ENCODE measurements at places on chromosomes 2 and 18.

- DNase-seq = no peak
These were observed 20.4 kb downstream of the UBXN4 start for GRCh38 chr2:135762022-135762421.

DNA sequence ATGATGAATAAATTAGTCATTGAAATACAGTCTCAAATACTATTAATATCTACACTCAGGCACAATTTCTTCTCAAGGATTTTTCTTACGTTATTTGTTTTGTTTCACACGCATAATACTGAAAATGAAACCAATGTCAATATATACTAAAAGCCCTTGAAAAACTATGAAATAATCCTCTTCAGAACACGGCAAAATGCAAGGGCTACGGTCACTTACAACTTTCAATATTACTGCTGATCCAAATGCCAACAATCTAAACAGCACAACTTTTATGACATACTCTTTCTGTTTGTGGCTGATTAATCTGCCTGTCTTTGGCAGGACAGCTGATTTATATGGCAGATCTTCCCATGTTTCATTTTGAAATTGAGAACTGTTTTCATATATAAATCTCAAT, 68.3 kb downstream of the LRPPRC start:
- DNase-seq = no peak

DNA sequence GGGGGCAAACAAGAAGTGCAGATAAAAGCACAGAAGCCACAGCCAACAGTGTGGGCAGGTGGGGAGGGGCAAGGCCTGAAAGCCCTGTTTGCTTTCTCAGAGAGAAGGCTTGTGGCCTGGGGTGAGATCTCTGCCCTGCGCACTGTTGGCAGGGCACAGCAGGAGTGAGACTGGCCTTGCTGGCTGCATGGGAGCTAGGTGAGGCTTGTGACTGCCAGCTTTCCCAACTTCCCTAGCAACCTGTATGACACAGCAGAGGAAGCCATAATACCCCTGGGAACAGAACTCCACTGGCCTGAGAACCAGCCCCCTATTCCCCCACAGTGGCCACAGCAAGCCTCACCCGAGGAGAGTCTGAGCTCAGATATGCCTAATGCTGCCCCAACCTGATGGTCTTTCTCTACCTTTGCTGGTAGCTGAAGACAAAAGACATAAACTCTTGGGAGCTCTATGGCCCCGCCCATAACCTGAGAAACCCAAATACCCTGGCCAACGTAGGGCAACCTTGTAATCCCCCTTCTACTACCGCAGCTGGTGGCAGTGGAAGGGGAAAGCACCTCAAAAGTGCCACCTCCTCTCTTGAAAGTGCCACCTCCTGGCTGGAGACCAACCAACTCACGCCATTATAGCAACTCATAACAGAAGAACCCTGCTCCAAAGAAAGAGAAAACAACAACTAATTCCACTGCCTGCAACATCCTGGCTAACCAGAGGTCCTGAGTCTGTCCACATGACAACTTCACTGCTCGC, 44.4 kb downstream of the LCT start:
- DNase-seq = no peak

GRCh38 chr18:37958499-37958898, 392.9 kb upstream of the CELF4 start:
- no peak for DNase-seq

DNA sequence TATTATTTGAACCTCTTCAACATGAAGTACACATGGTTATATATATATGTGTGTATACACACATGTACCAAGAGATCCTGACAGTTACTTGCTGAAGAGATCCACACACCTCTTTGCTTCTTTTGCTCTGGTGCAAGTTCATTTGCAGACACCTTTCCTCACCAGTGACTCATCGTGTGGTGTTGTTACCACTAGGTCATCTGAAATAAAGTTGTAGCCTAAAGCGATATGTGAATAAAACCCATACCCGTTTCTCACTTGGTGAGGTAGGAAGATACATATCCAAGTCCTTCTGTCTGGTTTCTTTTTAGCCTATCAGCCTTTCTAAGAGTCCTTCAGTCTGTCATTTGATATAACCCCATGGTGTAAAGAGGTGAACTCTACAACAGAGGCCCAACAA, 379.4 kb upstream of the RAB12 start:
- DNase-seq = no peak

GRCh38 chr18:63731215-63731614, 28.5 kb downstream of the SERPINB11 start:
- no peak for DNase-seq

DNA sequence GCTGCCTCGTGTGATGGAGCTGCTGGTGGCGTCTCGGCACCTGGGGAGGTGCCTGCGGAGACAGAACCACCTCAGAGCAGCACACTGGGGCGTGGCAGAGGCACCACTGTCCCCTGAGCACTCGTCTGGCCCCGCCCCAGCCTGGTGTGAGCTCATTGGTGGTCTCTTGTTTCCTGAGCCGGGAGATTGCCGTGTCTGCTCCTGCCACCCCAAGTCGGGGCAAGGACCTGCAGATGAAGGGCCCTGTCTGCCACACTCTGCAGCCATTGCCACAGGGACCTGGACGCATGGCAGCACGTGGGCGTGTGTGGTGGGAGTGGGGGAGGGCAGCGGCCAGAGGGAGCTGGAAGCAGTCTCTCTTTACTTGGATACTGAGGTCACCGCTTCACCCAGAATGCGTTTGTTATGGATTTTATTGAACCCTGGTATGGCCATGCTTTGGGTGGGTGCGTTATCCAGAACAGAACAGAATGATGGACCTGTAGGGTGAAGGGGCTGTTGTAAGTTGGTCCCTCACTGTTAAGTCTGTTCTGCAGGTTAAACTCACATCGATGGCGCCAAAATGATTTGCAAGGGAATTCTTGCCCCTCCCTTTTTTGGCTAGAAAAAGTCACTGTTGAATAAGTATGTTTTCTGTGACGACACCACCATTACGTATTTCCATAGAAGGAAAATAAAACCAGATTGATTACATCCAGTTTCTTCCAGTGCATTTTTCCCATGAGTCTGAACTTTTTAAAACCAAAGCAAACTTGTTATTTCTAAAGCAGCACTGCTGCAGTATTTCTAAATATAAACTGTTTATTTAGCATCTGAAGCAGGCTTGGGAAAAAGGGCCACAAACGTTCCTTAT, 92.0 kb downstream of the USP40 start:
- DNase-seq = no peak

DNA sequence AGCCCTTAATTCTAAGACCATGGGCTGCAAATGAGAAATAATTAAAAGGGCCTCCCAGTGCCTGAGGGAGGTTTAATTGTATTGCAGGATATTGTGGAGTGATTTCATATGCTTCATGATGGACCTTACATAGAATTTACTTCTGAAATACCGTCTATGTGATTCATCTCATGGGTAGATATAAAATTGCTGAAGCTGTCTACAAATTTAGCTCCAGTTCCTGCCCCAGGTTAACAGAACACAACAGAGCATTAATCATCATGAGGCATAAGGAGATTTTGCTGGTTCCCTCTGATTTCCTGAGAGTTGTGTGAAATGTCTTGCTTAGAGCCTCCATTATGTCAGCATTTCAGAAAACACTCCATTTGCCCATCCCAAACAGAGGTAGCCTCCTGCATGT, 770 bp downstream of the UPP2 start:
- peak; percentile 22 for DNase-seq

DNA sequence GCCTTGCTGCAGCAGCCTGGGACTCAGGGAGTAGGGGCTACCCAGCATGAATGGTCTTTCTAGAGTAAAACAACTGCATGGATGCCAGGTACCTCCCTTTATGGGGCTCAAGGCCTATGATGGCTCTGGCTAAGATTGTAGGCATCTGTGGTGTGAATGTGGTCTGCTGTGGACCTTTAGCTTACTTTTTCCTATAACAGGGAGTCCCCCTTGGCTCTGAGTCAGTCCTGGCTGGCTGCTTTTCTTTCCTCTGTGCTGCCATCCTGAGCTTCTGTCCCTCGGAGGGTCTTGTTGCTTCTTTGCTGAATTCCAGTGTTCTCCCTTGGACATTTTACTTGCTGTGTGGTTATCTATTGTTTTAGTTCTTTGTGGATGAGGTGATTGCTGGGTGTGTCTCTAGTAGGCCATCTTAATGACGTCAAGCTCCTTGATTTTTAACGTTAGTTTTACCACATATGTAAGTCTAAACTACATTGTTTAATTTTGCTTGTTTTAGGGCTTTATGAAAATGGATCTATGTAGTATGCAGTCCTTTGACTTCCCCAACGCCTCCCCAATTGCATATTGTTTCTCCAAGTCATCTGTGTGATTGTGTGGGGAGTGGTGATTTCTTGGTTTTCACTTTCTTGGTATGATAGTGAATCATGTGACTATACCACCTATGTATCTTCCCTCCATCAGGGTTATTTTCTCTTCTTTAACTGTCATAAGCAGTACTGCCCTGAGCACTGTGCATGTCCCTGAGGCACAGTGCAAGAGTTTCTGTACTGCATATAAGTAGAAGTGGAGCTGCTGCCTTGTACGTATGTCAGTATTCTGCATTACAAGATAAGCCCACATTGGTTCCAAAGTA, 92.4 kb downstream of the NCK2 start:
- no peak for DNase-seq

DNA sequence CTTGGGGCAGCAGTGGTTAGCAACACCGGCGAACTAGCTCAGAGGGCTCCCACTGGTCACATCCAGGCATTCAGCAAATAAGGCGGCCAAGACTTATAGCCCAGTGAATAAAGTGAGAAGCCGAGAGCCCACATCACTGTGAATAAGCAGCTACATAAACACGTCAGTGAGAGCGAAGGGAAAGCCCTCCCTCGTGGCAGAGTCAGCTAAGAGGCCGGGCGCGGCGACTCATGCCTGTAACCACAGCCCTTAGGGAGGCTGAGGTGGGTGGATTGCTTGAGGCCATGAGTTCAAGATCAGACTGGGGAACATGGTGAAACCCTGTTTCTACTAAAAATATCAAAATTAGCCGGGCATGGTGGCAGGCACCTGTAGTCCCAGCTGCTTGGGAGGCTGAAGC, 5.2 kb downstream of the D2HGDH start:
- DNase-seq = no peak

- DNase-seq = no peak
These were observed 21.9 kb downstream of the MC2R start for GRCh38 chr18:13893418-13893760.

DNA sequence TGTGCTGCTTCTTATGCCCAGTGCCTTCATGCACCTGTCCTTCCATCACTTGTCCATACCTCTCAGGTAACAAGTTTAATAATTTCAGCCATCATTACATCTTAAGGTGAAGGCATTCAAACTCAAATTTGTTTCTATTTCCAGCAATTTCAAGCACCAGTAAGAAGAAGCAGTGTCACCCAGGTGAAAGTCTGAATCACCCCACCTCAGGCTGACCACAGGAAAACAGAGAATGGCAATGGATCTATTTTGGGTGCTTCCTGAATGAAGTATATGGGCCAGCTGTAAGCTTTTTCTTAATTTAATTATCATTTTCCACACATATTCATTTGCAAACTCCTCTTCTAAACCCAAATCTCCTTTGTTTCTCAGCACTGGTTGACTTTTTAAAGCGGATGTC, 372.7 kb upstream of the SOX11 start:
- no peak for DNase-seq

DNA sequence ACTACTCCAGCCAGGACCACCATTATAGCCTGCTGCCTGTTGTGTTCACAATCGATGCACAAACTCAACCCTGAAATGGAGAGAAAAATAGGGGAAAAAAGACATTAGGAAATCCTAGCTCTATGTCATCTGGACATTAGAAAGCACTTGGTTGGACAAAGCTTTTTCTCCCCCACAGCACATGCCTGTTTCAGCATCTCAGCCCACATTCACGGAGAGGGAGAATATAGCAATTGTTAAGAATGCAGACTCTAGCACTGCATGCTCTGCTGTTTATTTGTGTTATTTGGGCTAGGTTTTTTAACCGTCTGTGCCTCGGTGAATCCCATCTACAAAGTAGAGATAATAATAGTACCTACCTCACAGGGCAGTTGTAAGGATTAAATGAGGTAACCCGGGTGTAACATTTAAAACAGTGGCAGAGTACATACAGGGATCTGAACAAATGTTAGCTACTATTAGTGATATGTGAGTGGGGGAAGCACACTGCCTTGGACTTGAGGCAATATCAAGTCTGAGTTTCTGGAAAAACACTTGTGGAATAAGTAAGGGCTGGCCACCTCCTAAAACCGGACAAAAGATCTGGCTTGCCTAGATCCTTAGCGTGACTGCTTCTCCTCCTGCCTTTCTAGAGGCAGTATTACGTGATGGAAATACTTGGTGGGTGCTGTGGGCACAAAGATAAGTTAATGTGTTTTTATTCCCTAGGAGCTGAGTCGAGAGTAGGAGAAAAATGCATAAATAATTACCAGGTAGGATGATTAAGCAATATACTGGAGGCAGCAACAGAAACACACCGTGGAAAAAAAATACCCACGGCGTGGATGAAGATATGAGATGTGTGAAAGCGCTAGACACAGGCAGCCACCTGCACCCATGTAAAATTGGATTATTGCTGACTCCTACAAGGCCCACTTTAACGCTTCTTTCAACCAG, 1.0 kb upstream of the PPP1CB start:
- DNase-seq = no peak

GRCh38 chr18:63267975-63268721, 51.4 kb downstream of the BCL2 start:
- no peak for DNase-seq

GRCh38 chr18:48934723-48935432, 15.9 kb downstream of the SMAD7 start:
- DNase-seq = no peak

- DNase-seq = no peak
These were observed 79.7 kb downstream of the EHBP1 start for GRCh38 chr2:62785216-62785615.

GRCh38 chr2:74892609-74893008, 58.7 kb downstream of the HK2 start:
- no peak for DNase-seq

GRCh38 chr18:9737472-9738121, 29.5 kb downstream of the RAB31 start:
- DNase-seq = no peak

DNA sequence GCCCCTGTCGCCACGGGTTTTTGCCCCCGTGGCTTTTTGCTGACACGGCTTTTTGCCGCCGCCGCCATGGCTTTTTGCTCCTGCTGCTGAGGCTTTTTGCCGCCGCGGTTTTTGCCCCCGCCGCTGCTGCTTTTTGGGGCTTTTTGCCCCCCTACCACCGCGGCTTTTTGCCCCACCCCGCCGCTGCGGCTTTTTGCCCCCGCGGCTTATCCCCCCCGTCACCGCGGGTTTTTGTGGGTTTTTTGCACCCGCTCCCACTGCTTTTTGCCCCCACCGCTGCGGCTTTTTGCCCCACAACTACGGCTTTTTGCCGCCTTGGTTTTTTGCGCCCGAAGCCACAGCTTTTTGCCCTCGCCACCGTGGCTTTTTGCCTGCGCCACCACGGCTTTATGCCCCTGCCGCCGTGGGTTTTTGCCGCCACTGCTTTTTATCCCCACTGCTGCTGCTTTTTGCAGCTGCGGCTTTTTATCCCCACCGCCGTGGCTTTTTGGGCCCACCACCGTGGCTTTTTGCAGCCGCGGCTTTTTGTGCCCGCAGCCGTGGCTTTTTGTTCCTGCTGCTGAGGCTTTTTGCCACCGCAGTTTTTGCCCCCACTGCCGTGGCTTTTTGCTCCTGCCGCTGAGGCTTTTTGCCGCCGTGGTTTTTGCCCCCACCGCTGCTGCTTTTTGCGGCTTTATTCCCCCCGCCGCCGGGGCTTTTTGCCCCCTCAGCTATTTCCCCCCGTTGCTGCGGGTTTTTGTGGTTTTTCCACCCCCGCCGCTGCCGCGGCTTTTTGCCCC, 2798.0 kb upstream of the TEKT4 start:
- no peak for DNase-seq

GRCh38 chr2:112229348-112229747, 25.5 kb downstream of the ZC3H8 start:
- no peak for DNase-seq

All from retinal pigment epithelial cell (primary cell).